Motor neuron (in vitro differentiated cells): ENCODE measurements at places on chromosomes 1 and 21. TPM values are rescaled to one million over a fixed set of nuclear protein-coding genes. Genes with fewer than 3 reads are reported as not detected.

The ENAH gene
- 11.7 and 12.5 TPM in 2 replicates for total RNA-seq

GRCh38 chr1:85692730-85693314, 15.4 kb downstream of the ZNHIT6 start:
- ATAC-seq, result peak; percentile 18

GRCh38 chr1:97364086-97364485, 556.7 kb downstream of the DPYD start:
- no peak for ATAC-seq

The E2F2 gene
- 7.6 and 7.8 TPM in 2 replicates for total RNA-seq
